ENCODE measurements at places on chromosomes 13 and 19.
A peak's percentile ranks its signal among the peaks of the same experiment; 100 is the strongest.

GRCh38 chr19:49502866-49503581 lies 6.8 kb downstream of the RPS11 start:
- DNase-seq = no peak

GRCh38 chr19:15576526-15577156 lies 38.4 kb upstream of the CYP4F8 start:
- no peak for DNase-seq

GRCh38 chr19:34838753-34839431 lies 65.9 kb upstream of the ZNF599 start:
- DNase-seq = no peak

DNA sequence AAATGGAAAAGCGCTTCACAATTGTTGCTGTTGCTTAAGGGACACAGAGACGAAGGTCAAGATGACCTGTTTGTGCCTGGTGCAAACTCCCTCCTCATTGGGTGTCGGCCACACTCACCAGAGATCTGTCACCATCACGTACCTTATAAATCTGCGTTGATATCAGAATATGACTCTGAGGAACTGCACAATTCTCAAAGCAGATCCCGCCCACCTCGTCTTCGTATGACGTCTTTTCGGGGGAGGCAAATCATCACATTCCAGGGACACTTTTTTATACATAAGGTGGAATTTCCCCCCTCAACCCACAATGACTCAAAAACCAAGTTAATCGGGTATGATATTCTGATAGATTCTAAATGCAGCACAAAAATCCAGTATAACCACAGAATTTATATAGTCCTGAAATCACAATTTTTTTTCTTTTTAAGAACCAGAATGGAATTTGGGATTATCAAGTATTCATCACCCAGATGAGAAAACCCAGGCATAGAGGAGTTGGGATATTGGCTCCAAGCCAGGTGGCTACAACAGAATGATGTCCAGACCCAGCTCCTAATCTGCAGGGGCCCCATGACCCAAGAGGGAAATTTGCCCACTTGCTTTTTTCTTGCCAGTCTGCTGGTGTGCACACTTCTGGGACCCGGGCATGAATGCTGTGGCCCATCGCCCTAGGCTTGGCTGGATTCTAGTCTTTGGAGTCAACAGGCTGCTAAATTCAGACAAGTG lies 50.6 kb upstream of the MTIF3 start:
- no peak for DNase-seq

- DNase-seq = no peak
These were observed 236.7 kb upstream of the SLITRK1 start for GRCh38 chr13:84118839-84119409.

DNA sequence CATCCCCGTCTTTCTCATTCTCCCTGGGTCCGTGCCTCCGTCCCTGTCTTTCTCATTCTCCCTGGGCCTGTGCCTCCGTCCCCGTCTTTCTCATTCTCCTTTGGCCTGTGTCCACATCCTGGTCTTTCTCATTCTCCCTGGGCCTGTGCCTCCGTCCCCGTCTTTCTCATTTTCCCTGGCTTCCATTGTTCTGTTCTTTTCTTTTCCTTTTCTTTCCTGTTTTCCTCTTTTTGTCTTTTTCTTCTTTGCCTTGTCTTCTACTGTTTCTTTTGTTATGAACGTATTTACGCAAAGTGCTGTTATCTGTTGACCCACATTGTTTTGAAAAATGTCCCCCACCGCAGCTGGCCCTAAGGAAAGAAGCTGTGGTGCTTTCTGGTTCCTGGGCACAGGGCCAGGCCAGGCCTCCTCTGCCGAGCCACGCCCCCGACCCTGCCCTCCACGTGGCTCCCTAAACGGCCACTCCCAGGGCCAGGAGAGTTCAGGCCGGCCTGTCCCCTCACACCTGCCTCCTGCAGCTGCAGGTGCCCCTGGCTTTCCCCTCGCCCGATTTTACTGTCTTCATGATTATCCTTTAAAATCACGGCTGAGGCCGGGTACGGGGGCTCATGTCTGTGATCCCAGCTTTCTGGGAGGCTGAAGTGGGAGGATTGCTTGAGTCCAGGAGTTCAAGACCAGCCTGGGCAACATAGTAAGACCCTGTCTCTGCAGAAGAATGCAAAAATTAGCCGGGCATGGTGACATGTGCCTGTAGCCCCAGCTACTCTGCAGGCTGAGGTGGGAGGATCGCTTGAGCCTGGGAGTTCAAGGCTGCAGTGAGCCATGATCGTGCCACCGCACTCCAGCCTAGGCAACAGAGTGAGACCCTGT lies 14.0 kb upstream of the TMPRSS9 start:
- DNase-seq = no peak

DNA sequence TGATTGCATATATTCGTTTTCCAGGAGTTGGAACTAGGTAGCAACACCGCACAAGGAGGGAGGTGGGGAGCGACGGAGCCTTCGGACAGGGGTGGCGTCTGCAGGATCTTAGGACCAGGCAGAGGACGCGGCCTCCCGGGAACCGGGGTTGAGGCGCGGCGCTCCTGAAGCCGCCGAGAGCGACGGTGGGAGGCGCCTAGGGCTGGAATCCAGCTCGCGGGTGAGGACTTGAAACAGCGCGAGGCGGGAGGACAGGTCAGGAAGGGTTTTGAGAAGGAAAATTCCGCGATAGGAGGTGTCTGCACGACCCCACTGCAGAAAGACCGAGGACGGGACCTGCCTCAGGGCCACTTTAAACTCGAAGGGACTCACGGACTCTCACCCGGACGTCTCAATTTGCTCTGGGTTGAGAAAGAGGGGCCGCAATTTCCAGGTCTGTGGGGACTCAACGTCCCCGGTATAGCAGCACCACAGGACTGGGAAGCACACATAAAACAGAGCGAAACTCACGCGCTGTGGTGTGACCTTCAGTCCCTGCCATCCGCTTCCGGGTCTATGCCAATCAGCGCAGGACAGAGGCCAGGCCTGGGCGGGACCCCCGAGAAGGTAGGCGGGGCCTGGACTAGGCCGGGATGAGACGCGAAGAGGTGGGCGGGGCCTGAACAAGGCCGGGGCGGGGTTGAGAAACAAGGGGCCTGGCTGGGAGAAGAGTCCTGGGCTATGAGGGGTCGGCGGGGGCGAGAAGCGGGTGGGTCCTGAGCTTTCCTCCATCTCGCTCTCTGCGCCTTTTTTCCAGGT lies at the start of gene ZNF320:
Gene ZNF320, minus strand, starts transcription at position 498 of the 798 bp plus-strand sequence. CDS start 7,380 bp downstream, outside the sequence.
- peak; percentile 77 for DNase-seq

DNA sequence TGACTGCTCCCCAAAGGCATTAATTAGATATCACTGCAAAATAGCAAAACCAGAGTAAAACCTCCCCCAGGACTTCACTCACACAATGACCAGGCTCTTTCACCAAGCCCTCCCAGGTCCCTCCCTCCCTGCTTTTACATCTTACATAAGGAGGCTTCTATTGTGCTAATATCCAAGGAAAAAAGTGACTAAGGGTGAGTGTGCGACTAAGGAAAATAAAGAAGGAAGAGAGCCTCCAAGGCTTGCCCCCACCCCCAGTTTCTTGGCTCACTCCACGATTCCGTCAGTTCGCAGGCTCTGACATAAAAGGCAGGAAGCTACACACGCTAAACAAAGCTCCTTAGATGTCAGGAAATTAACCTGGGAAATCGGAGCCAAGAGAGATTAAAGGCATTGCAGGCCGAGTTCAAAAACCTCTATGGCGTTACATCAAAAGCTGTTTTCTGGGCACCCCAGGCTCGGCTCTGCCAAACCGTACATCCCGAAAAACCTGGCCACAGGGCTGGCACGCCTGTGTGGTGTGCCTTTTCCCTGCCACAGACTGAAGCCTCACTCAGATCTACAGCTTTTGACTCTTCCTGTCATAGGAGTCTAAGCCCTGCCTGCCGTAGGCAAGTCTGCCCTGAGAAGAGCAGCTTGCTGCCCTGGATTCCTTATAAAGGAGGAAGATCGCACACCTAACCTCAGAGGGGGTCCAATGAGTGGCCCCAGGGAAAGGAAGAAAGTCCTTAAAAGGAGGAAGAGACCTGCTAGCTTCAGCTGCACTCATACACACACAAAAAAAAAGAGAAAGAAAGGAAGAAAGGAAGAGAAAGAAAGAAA lies 67.0 kb upstream of the SERP2 start:
- no peak for DNase-seq

- DNase-seq = no peak
These were observed 1.3 kb upstream of the CCNE1 start for GRCh38 chr19:29810504-29810871.

DNA sequence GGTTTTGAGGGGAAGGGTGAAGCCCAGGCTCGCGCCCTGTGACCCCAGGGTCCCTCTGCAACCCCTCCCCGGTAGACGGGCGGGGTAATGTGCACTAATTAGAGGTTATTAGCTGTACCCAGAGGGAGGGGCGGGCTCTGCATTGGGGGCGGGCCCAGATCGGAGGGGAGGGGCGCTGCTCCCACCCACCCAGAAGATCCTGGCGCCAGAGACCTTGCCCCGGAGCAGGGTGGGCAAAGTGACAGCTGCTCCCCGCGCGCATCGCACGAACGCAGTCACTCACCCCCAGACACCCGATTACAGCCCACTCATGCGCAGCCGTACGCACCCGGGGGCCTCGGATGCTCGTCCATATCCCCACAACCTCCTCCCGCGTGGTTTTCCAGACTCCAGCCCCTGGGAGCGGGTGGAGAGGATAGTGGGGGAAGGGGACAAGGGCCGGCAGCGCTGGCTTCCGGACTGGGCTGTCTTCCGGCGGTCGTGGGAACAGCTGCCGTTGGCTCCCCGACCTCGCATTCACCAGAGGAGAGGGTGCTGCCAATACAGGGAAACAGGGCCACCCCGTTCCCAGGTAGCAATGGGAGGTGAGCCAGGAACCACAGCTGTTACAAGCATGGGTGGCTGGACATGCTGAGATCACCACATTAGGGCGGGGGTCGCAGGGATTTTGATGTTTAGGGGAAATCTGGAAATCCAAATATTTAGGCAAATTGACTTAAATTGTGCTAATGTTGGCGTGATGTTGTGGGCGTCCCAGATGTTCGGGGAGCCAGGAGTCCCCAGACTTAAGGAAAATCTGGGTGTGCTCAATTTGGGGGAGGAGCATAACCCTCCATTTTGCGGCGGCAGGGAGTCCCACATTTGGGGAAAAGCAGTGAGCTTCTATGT lies 2.9 kb upstream of the HOOK2 start:
- no peak for DNase-seq

DNA sequence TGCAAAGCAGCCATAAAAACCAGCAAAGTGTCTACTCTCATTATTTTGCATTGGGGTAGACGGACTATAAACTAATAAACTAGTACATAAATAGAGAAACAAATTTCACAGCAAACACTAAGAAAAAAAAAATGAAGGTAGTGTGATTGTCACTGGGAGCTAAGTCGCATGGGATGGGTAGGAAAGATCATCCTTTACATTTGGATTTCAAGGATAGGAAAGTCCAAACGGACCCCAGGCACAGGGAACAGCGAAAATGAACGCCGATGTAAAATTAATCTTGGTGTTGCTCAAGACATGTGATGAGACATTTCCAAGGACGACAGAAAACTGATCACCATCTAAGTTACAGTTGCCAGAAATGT lies 690 bp upstream of the SGTA start:
- no peak for DNase-seq

- no peak for DNase-seq
These were observed 29.3 kb downstream of the MIPEP start for GRCh38 chr13:23859904-23860303.

DNA sequence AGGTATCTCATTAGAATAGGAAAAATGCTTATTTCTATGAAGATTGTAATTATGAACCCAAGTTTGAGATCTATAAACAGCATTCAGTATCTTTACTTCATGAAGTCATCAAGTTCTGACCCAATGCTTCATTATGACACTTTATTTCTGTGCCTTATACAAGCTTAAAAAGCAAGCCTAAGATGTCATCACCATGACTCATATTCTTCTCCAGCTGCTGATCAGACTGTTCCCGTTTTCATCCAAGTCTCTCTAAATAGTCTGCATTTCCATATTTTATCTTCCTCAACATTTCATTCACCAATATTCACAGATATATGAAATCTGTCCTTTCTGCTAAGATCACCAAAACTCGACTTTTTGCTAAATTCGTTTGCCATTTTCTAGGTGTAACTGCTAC lies 1247.2 kb upstream of the PRR20A start:
- no peak for DNase-seq

- DNase-seq = no peak
These were observed 1.1 kb downstream of the LYPD4 start for GRCh38 chr19:41843371-41843770.

DNA sequence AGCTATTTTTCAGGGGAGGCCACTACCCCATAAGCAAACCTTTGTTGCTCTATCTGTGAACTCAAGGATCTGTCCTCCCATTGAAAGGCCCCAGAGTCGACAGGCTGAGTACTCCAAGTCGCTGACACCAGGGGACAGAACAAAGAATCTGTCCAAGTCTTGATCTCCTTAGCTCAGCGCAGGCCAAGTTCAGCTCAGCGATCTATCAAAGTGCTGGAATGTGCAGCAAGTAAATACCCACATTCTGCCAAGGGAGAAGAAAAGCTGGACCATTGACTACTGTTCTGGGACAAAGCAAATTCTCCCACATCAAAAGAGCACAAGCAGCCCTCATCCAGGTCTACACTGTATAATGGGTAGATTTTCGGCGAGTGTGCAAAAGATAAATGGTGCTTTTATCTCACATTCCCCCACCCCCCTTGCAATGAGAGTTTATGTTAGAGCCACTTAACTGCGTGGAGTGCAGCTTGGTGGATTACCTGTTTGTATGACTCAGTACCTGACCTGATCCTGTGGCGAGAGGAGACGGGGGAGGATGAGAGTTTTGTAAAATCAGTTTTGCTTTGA lies 391.7 kb upstream of the SGCG start:
- DNase-seq = no peak

GRCh38 chr19:52533901-52534300 lies 6.4 kb downstream of the ZNF808 start:
- no peak for DNase-seq

- no peak for DNase-seq
These were observed 19.9 kb upstream of the ARGLU1 start for GRCh38 chr13:106587787-106588186.

DNA sequence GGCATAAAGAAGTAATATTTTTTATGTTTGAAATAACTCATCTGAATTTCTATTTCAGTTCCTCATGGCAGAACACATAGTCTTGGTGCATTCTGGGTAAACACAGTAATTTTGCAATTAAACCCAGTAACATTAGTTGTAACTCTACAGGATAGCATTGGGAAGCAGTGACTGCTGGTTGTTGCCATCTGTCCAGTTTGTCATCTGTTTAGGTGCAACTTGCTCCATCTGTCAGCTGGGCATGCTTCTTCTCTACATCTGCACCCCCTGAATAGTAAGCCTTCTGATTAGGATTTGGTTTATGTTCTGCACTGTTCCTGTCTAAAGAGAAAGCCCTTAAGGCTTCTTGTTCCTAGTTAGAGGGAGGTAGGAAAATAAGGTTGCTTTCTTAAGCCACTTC lies 63.5 kb upstream of the CSNK1A1L start:
- DNase-seq = no peak

- DNase-seq = no peak
These were observed 778 bp downstream of the MUC16 start for GRCh38 chr19:9009431-9009830.
